ENCODE measurements at places on chromosomes 7 and 10. TPM values are rescaled to one million over a fixed set of nuclear protein-coding genes. Genes with fewer than 3 reads are reported as not detected.

PIK3AP1 gene
- 2.8 TPM for total RNA-seq

HERPUD2 gene
- total RNA-seq = 17.5 TPM

CCDC201 gene
- not detected for total RNA-seq

HKDC1 gene
- total RNA-seq = not detected

AGAP9 gene
- total RNA-seq = 4.1 TPM

MACROH2A2 gene
- 15.3 TPM for total RNA-seq

STRIP2 gene
- total RNA-seq = 20.4 TPM

STAG3 gene
- total RNA-seq = 0.43 TPM

GRM8 gene
- 0.30 TPM for total RNA-seq

GRCh38 chr7:69114374-69114773 lies 483.9 kb upstream of the AUTS2 start:
- no peak for DNase-seq

DNA sequence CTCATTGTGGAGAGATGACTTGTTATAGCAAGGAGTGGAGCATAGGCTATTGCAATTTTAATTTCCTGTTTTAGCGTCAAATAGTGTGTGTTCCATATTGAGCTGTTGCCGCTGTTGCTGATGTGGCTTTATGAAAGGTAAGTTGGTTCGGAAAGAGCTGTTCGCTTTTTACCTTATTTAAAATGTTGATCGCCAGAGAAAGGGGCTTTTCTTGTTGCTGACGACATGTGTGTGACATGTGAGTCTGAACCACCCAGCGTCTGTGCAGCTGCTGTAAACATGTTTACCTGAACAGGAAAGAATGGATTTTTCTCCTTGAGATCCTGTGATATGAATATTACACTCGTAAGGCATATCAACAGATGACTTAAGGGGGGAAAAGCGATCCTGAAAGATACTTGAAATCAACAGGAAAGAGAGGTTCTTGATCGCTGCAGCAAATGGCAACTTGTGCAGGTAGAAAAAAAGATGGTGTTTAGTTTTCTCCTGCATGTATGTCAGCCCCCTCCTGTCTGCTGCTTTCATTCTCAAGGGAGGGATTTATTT lies 2.5 kb downstream of the ZEB1 start:
- DNase-seq = peak; percentile 66

DNA sequence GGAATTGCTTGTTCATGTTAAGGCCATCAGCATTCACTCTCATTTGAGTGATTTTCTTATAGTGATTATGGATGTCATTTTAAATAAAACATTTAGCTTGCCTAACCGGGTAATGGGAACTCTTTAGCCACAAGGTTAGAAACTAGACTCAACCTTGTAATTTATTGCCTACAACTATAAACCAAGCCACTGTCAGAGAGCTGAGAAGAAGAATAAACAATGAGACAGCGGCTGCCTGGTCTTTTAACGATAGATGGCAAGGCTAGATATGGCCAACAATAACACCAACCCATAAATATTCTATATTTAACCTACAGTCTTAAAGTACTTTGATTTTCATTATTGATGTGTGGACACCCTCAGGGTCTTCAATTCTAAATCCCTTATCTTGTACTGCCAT lies 27.8 kb upstream of the INHBA start:
- DNase-seq = no peak

- DNase-seq = no peak
Observed at GRCh38 chr7:82286798-82287140, 156.8 kb downstream of the CACNA2D1 start.

DNA sequence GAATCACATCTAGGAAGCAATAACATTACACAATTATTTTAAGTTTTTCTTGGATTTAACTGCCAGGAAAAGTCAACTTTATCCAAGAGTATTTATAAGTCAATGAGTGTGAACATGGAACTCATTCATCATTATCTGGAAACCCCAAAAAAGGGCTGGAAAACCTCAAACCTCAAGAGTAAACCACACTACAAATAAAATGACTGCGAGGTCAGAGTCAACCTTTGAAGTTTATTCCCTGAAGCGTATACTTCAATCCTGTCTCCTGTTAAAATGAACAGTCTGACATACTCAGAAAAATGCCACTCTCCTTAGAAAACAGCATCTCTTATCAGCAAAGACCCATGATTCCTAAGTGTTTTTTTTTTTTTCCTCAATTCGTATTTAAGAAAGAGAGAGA lies 86.5 kb downstream of the RELN start:
- DNase-seq = no peak

DNA sequence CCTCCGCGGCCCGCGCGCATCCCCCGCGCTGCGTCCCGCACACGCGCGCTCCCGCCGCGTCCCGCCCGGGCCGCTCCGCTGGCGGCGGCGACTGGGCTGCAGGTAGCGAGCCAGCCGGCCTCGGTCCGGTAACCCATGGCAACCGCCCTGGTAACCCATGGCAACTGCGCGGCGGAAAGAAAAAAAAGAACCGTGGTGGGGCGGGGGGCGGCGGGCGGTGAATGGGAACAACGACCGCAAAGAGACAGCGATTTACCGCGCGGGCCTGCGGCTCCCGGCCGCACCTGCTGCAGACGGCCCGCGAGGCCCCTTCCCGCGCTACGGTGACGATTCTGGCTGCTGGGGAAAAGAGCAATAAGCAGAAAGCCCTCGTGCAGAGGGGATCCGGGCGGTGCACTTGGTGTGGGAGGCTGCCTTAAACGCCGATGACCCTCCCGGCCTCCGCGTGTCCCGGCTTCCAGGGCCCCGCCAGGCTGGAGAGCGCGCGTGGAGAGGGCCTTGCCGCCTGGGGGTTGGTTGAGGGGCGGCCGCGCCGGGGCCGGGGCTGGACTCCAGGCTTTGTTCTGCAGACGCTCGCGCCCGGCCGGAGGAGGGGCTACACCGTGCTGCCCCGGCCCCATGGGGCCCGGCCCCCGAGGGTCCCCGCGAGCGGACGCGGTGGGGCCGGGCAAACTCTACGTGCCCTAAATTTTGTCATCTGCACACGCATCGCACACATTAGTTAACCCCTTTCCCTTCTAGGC lies 84.7 kb downstream of the SNX10 start:
- DNase-seq = no peak

GRCh38 chr7:113664867-113665266 lies 253.9 kb downstream of the PPP1R3A start:
- DNase-seq = no peak

DNA sequence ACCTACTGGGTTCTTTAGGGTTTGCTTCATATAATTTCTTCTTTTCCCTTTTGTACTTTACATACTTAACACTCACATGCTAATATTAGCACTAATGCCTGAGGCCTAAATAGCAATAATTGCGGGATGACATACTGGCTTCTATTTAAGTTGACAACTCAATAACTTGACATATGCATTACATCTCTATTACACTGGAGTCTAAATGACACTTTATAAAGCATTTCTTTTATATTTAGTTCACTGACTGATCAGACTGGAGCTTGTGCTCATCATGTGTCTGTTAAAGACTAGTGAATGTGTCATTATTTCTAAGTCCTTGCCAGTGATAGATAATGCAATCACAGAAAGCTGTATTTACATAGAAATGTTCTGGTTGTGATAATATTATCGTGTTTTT lies 472.1 kb upstream of the SEMA3A start:
- no peak for DNase-seq

DNA sequence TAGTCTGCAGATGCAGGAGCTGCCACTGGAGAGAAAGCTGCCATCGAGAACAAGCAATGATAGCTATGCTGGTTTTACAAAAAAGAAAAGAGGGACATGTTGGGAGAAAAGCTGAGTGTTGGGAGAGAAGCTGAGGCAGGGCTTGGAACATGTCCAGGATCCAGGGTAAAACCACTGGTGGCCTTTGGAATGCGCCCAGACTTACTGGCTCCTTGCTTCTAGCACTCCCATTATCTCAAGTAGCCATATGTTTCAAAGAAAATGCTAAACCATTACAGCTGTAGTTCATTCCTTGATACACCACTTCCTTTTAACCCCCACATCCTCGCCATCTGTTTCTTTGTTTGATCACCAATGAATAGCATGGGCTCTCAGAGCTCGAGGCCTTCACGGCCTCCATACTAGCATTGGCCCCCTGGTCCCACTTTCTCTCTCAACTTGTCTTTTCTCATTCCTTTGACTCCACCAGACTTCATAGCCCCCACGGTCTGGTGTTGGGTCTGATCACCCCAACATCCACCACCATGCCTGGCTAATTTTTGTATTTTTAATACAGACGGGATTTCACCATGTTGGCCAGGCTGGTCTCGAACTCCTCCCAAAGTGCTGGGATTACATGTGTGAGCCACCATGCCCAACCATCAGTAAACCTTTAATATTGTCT lies 23.8 kb upstream of the PLAC9 start:
- DNase-seq = no peak

GRCh38 chr7:45973725-45974532 lies 52.9 kb upstream of the IGFBP3 start:
- DNase-seq = peak; percentile 65

GRCh38 chr10:60443346-60443745 lies 53.7 kb upstream of the ANK3 start:
- DNase-seq = no peak

- no peak for DNase-seq
Observed at GRCh38 chr7:45156516-45157272, 897 bp upstream of the RAMP3 start.

- DNase-seq = no peak
Observed at GRCh38 chr10:53314876-53315275, 542.3 kb upstream of the MBL2 start.

DNA sequence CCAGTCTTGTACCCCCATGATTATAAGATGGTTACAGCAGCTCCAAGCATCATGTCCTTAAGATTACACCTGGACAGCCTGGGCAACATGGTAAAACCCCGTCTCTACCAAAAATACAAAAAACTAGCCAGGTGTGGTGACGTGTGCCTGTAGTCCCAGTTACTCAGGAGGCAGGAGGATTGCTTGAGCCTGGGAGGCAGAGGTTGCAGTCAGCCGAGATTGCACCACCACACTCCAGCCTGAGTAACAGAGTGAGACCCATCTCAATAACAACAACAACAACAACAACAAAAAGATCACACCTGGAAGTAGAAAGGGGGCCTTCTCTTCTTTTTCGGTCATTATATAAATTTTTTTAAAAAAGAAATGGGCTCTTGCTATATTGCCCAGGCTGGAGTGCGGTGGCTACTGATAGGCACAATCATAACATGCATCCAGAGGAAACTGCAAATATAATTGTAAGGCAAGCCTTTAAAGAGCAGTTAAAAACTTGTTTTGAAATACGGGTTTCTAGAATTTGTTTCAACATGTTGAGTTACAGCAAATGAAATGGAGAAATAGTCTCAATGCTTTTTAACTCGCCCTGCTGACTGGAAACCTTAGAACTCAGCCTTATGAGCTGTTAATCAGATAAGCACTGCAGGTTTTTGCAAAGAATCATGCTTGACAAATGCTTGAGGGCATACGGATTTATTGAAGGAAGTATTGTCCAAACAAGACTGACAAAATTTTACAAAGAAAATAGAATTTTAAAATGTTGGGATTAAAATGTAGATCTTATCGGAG lies 4.7 kb upstream of the ENTPD7 start:
- DNase-seq = no peak

- DNase-seq = peak; percentile 67
Observed at GRCh38 chr10:71080381-71081228, 131.8 kb upstream of the UNC5B start.

DNA sequence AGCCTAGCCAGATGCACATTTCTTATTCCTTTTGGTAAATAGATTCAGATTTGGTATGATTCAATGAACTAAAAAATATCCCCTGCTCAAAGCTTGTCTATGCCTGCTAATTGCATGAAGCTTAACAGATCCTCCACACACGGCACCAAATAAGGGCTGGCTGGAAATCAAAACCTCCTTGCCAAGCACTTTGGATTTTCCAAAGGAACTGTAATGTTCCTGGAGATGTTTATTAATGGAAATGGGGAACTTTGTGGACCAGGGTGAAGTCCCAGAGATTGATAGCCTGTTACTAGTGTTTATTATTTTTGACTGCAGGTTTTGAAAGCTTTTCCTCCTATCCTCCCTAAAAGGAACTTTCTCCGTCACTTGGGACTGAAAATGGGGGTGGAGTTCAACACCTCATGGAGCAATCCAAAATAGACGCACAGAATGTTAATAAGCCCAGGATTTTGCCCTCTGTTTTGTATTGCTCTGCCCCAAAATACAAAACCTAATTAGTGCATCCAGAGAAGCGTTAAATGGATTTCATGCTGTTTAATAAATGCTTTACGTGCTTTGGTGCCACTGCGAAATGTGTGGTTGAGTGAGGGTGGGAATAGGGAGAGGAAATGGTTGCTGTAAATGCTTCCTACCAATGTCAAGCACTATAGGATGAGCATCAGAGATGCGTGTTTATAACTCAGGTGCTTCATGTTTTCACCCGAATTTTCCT lies 1027.7 kb downstream of the LRMDA start:
- no peak for DNase-seq

DNA sequence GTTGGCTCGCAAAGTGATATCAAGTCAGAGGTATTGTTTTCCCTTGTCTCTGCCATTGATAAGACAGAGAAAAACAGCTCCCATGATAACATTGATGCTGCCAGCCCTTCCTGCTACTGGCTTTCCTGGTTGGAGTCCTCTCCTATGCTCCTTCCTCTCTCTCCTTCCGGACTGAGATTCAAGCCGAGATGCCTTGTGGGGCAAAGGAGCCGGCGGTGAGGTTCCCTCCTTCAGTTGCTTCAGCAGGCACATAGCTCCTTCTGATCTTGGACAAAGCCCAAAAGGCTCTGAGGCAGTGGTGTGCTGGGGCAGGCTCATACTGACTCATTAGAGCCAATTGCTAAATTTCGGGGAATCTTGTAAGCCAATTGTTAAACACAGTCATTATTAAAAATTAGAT lies 8.8 kb upstream of the ZCCHC24 start:
- DNase-seq = no peak

DNA sequence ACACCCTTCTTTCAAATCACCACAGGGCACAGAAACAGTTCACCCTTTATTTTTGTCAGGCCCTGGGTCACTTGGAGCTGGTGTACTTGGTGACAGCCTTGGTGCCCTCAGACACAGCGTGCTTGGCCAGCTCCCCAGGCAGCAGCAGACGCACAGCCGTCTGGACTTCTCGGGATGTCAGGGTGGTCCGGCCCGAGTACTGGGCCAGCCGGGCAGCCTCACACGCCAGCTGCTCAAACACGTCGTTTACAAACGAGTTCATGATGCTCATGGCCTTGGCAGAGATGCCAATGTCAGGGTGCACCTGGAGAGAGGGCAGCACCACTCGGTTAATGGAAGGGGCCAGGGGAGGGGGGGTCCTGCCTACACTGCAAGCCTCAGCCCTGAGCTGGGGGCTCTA lies 2.5 kb downstream of the H2BK1 start:
- DNase-seq = no peak

DNA sequence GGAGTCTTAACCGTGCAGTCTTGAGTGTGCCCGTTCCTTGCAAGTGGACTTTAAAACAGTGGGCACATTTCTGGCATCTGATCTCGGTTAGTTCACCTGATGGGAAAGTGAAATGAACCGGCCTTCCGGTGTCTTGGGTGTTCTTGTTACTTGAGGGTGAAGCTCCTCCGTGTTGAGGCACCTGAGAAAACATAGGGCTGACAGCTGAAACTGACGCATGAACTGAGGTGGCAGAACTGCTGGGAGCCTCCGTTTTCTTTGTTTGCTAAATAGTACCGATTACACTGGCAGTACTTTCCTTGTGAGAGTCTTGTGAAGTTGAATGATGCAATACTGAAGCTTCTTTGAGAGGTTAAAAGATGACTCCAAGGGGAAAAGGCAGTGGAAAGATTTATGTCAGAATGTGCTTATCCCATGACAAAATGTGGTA lies 62.8 kb upstream of the SAMD8 start:
- peak; percentile 67 for DNase-seq

GRCh38 chr7:117982071-117983055 lies 109.1 kb upstream of the CTTNBP2 start:
- DNase-seq = no peak

- DNase-seq = peak; percentile 94
Observed at GRCh38 chr10:133257489-133258065, 19.1 kb downstream of the ADAM8 start.

GRCh38 chr7:21966271-21966670 lies 20.6 kb upstream of the CDCA7L start:
- no peak for DNase-seq

Data from cardiac septum (tissue), 1 donor.